ENCODE measurements at places on chromosomes 16 and 17. TPM values are rescaled to one million over a fixed set of nuclear protein-coding genes. Genes with fewer than 3 reads are reported as not detected.

GRCh38 chr17:28916302-28916934, 13.5 kb upstream of the DHRS13 start:
- no peak for DNase-seq

DNA sequence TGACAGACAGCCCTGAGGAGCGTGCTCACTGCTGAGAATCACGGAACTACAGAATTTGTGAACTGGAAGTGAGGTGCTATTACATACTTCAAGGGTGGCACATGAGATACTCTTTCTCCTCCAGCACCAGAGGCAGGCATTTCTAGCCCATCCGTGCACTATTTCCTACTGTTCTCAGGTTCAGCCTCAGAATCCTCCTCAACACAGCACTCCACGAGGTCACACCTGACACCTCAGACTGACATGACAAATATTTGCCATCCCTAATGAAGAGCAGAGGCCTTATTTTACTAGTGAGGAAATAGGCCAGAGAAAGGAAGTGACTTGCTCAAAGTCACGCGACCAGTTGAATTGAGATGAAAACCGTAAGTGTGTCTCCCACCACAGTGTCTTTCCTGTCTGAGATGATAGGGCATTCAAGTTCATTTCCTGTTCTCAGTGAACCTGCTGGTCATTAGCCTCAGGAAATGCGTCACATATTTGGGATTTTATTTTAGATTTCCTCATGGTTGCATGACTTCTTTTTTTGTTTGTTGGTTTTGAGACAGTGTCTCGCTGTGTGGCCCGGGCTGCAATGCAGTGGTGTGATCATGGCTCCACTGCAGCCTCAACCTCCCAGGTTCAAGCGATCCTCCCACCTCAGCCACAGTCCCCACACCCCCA, 23.6 kb downstream of the SEZ6 start:
- no peak for DNase-seq

SBK1 gene
- 0.52 TPM for total RNA-seq

- no peak for DNase-seq
Observed at GRCh38 chr17:79936641-79937381, 97.6 kb upstream of the CBX4 start.

DNA sequence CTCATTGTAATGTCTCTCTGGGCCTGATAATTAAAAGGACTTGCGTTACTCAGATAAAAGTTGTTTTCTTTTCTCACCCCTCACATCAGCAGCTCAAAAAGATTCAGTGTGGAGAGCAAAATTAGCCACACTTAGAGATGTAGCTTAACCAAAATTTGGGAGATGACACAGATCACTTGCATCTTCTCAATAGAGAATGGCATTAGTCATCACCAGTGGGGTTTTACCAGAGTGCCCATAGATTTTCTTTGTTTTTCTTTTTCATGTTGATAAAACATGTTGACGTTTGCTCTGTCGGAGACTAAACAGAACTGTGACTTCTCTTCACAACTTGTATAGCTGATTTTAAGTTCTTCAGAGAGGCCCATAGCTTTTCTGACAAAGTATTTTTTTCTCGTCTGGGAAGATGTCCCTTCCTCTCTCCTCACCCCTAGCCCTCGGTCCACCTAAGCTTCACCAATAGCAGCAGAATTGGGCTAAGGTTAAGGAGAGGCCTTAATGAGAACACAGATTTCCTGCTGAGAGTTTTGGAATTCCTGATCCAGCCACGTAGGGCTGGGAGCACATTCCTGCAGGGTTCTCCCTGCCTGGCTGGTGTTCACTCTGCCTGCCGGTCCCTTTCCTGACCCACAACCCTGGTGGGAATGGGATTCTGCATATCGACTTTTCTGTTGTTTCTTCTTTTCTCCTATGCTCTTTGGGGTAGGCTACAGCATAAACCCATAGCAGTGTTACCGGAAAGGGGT, 92.6 kb downstream of the CACNG3 start:
- DNase-seq: no peak

NT5C3B gene
- 17.8 TPM for total RNA-seq

GRCh38 chr17:78977997-78978973, 1.4 kb downstream of the LGALS3BP start:
- peak; percentile 69 for DNase-seq

- DNase-seq: no peak
Observed at GRCh38 chr17:36641331-36641876, 40.0 kb downstream of the MRM1 start.

GPR179 gene
- total RNA-seq: 0.09 TPM

CD68 gene
- total RNA-seq: 91.9 TPM

GRCh38 chr17:27563532-27563931, 67.5 kb upstream of the LGALS9 start:
- no peak for DNase-seq

DNA sequence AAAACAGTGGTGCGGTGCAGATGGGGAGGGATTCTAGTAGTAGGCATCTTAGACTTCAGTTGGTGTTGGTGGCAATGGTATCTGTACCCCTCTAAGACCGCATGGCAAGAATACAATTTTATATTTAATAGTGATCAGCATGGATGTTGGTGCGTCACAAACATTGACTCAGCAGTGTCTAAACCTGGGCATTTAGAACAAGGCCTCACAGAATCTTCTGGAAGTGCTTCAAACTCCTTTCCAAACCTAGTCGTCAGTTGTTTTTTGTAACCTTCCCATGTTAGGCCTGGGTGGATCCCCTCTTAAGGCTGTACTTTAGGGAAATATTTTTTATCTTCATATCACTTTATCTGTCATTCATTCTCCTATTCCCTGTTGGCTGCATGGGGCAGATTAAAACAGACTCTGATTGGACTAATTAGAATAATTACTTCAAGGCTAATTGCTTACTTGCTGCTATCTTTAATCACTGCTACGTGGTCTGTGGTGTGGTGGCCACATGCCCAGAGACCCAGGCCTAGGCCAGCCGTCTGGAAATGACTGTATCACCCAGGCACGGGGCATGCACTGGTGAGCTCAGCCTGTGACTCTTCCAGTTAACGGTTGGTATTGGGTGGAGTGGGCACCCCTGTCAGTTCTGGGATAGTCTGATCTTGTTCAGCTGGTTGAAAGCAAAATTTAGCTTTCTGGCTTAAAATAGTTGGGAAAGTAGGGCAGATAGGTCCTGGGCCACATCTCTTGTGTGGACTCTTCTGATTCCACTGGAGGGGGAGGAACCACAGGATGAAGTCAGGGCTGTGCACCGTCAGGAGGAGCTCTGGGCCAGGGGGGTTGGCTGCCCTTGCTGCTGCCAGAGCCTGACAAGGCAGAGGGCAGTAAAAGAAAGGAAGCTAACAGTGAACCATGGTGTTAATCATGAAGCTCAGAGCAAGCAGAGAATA, 4.5 kb downstream of the ALKBH5 start:
- no peak for DNase-seq

- no peak for DNase-seq
Observed at GRCh38 chr17:68592682-68593641, 8.2 kb downstream of the FAM20A start.

DNA sequence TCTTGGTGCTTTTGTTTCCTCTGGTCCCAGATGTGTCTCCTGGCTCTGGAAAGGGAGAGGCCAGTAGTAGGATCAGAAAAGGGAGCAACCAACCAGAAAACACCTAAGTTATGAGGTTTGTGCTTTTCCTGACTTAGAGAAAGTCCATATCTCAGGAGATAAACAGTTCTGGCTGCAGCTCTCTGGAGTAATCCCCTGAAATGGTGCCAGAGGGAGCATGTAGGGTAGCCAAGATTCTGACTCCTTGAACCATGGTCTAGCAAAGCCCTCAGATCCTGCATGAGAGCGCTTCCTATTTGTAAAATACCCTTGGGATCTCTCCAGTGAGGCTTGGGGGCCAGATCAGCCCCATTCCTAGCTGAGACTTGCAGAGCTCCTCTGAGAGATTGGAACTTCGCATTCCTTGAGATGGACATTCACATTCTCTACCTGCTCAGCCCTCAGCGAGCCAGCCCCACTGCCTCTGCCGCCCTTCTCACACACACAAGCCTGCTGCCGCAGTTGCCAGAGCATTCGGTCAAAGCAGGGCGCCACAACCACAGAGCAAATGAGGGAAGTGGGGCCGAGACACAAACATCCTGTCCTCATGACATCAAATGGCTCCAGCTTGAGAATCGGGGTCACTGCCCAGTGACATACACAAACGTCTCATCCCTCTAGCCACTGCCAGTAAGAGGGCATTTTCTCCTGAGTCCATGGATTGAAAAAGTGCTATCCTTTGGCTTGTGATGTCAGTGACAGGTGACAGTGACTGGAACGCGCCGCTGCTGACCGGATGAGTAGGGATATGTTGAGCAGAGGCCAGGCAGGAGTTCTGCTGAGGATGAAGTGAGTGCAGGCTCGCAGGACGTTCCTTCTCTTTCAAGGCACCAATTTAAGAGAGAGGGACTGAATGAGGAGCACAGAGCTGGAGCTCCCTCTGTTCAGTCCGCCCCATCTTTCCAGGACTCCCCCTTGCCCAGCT, 5.0 kb downstream of the ABHD15 start:
- no peak for DNase-seq

MARVELD3 gene
- 108 TPM for total RNA-seq

- no peak for DNase-seq
Observed at GRCh38 chr17:80992948-80993624, 1.4 kb downstream of the CHMP6 start.

C17orf113 gene
- total RNA-seq: 1.2 TPM
